ENCODE measurements at places on chromosomes 7 and 10.
A peak's percentile ranks its signal among the peaks of the same experiment; 100 is the strongest.

GRCh38 chr10:25382029-25382810 lies 207.4 kb downstream of the GPR158 start:
- DNase-seq: peak; percentile 10

DNA sequence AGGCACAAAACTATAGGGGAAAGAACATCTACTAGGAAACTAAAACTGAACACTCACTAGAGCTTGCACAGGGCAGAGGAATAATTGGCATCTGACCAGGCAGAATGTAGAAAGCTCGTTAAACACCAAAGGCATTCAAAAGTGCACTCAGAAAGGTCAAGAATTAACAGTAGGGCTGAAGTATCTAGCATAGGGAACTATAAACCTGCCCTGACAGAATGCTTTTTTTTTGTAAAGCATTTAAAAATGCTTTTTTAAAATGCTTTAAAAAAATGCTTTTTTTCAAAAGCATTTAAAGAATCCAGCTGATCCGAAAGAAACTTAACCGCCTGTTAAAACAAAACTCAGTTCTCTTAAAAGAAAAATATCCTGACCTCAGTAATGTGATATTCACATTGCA lies 74.6 kb upstream of the EGFR start:
- DNase-seq: peak; percentile 45

DNA sequence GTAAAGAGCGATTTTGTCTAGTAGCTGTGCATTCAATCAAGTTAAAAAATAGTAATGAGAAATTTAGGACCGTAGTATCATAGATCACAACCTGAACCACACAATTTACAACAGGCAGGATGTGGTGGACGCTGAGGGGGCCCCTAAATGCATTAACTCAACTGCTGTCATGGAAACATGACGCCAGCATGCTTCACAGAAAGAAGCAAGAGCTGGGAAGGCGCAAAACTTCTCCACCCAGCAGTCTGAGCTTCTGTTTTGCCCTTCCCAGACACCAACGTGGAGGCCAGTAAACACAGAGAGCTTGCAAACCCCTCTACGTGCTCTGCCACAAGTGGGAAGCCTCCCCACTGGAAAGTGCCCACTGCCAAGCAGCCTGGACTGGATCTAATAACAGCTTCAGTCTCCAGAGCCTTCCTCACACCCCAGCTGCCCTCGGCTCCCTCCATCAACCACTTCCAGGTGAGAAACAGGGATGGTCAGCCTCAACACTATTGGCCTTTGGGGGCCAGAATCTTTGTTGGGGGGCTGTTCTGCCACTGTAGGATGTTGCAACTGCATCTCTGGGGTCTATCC lies 151.8 kb downstream of the SFMBT2 start:
- peak; percentile 63 for DNase-seq

DNA sequence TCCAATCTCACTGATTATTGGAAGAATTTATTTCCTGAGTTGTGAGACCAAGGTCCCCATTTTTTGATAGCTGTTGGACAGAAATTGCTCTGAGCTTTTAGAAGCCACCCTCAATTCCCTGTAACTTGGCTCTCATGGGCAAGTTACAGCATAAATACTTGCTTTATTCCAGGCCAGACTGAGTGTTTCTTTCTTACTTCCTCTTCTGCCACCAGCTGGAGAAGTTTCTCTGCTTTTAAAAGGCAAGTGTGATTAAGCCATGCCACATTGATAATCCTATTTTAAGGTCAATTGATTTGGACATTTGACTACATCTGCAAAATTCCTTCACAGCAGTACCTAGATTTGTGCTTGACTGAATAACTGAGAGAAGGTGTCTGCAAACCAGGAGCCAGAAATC lies 14.1 kb upstream of the TAS2R41 start:
- no peak for DNase-seq

DNA sequence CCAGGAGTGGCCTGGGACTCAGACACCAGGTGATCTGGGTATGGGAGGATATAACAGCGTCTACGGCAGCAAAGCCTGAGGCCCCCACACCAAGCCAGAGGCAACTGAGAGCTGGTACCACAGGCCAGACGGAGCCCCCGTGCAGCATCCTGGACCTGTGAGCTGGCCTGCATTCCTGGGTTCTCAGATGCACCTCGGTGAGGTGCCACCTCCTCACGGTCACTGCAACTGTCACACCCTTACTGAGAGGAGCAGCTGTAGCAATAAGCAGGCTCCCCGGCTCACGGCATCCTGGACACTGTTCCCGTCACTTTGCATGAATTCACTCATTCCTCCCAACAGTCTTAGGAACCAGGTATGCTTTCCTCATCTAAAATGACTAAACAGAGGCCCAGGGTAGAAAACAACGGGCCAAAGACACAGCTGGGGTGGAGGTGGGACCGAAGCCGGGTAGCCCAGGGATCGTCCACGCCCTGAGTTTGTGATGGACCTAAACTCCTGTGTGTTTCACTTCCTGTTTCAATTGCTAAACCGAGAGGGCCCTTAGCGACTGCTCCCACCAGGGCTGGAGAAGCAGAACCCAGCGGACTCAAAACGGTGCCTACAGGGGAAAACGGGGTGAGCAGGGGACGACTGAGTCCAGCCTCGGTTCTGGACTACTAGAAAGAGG lies 98.7 kb downstream of the CTBP2 start:
- no peak for DNase-seq

DNA sequence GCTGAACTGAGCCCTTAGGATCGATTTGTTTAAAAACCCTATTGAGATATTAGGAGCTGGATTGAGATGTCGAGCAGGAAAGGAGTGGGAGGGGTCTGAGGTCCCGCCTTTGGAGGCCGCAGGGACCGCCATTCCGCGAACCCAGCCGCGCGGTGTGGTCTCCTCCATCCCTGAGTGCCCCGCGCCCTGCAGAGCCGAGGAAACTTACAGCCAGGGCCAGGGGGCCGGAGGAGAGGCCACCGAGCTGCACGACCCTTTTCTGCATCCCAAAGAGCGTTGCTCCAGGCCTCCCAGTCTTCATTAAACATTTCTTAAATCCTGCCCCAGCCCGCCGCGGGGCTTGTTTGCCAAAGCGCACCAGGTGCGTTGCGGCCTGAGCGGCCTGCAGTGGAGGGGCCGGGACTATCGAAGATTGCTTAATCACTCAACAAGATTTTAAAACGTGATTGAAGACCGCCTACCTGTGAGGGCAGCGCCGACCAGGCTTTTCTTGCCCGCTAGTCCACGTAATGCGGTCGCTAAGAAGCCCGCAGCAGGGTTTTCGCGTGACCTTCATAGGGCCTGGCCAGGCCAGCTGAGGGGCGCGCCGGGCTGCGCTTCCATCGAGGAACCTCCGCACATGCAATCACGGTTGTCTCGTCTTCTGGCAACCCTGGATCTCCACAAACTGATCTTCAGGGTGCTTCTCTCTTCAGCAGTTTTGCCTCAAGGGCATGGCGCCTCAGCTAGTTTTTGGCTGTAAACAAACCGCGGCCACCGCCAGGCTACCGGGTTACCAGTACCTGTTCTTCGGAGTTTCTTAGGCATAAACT lies 2.0 kb upstream of the CTBP2 start:
- no peak for DNase-seq

DNA sequence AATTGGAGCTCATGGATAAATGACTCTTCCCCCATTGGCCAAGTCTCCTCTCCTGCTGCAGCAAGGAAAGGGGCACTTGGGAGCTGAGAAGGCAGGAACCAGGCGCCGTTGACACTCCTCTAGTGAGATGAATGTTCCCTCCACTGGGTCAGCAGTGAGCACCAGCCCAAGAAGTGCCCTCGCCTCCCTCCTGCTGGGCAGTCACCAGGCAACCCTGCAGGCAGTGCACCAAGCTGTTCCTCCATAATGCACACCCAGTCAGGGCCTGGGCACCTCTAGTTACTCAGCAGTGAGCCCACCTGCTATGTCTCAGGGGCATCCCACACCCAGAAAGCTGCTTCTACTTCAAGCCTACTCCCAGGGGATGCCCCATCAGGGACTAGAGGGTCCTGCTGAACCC lies 84.3 kb downstream of the KCNMA1 start:
- DNase-seq: no peak

GRCh38 chr7:40717242-40717641 lies 582.4 kb downstream of the SUGCT start:
- DNase-seq: peak; percentile 86

DNA sequence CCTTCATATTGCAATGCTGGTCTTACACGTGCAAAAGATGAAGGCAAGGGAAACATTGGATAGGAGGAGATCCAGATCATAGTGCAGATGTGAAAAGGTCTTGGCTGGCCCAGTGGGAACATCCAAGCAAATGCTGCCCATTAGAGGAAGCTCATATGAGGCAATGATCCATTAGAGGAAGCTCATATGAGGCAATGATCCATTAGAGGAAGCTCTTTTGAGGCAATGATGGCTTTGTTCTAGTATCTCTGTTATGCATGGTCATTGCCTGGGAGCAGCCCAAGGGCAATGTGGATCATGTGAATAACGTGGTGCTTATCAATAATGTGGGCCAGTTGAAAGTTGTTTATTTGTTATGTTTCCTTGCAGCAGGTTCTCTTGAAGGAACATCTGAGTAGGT lies 37.8 kb downstream of the STEAP4 start:
- no peak for DNase-seq

DNA sequence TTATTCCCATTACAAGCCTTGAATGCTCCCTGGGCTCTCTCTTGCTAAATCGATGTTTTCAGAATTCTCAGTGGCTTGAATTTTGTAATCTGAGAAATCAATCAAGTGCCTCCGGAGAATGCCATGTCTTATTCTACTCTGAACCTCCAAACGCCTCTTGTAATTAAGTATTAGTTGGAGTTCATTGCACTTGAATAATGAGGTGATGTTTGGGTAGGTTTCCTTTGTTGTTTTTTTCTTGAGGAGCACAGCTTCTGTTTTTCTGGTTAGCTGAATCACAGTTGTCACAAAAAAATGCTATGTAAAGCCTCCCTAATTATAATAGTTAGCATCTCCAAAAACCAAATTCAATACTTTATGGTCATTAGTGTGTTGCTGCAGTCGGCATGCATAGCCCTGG lies 100.3 kb downstream of the PLPP4 start:
- DNase-seq: no peak

DNA sequence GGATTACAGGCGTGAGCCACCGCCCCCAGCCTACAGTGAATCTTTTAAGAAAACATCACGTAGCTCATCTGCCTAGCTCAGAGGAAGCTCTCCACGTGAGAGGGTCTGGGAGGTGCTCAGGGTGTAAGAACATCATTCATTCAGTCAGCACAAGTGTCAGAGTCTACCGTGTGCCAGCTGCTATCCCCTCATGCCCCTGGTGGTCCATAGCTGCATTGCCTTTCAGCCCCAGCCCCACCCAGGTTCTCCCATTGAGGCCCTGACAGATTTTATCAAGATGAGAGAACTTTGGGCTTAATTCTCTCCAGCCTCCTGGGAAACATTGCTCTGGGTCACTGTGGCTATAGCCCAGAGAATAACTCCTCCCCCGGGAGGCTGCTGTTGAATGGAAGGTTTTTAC lies 45.1 kb downstream of the ZNF503 start:
- DNase-seq: no peak

GRCh38 chr7:47715631-47716068 lies 133.7 kb upstream of the TNS3 start:
- no peak for DNase-seq

GRCh38 chr10:70956029-70956759 lies 67.8 kb upstream of the PCBD1 start:
- DNase-seq: no peak

GRCh38 chr10:125709553-125710474 lies 9.7 kb upstream of the EDRF1 start:
- peak; percentile 26 for DNase-seq

DNA sequence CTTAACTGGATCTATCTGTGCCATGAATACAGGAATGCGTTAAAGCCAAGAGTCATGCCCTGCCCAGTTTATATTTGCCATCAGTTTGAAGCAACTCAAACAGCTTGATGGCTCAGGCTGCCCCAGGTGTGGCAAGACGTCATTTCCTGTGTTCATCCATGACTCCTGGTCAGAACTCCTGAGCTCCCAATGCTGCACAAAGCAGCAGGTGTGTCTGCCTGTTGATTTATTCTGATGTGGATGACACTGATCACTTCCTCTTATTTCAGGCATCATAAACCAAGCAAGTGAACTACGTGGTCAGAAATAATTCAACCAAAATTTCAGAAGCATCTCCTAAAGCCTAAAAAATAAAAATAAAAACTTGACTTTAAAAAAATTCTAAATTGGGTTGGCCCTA lies 68.5 kb downstream of the EZH2 start:
- no peak for DNase-seq

DNA sequence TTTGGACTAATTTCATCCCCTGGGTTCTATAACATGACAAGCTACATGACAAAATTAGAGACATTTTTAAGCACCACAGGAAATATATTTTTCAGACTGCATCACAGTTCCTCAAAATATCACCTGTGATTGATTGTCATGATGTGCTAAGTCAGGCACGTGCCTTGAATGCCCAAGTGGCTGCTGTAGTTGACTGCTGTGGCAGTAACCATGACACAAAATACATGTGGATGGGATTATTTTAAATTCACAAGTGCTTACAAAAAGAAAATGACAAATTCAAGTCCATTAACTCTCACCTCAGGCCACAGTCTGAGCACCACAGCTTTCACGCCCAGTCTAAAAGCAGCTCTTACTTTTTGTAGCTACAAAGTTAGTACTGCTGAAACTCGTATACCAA lies 45.5 kb downstream of the TNPO3 start:
- DNase-seq: no peak

GRCh38 chr10:73836427-73836980 lies 25.1 kb upstream of the NDST2 start:
- DNase-seq: no peak

DNA sequence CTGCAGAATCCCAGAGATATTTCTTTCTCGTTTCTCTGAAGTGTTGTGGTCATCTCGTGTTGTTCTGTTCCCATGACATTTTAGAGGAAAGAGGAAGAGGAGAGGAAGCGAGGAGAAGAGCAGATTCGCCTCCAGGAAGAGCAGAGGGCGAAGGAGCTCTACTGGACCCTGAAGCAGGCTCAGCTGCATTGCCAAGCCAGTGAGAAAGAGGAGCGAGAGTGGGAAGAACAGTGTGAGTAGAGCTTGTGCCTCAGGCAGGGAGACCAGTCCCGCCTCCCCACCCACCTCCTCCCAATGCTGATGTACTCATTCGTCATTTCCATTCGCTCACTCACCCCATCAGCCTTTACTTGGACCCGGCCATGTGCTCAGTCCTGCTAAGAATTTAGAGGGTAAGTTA lies 50.8 kb downstream of the SH2D4B start:
- DNase-seq: no peak

GRCh38 chr10:44696496-44696895 lies 214.6 kb upstream of the TMEM72 start:
- peak; percentile 87 for DNase-seq

- DNase-seq: no peak
Observed at GRCh38 chr10:34941471-34942357, 126.6 kb upstream of the PARD3 start.

DNA sequence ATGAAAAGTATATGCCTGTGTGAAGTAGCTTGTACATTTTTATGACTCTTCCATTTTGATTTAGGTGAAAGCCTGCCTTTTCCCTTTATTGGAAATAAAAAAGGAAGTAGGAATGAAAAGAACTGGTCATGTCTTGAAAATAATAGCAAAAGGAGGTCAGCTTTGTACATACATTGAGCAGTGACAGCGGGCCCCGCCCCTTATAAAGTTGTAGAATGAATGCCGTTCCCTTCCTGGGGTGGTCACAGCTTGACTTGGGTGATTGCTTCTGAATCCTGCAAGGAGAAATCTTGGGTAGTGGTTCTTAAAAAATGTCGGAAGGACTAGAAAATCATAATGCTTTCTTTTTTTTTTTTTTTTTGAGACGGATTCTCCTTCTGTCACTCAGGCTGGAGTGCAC lies 31.7 kb downstream of the CAMK1D start:
- no peak for DNase-seq

All from fibroblast of lung (primary cell).